ENCODE measurements at places on chromosomes 4 and X. TPM values are rescaled to one million over a fixed set of nuclear protein-coding genes. Genes with fewer than 3 reads are reported as not detected.

DNA sequence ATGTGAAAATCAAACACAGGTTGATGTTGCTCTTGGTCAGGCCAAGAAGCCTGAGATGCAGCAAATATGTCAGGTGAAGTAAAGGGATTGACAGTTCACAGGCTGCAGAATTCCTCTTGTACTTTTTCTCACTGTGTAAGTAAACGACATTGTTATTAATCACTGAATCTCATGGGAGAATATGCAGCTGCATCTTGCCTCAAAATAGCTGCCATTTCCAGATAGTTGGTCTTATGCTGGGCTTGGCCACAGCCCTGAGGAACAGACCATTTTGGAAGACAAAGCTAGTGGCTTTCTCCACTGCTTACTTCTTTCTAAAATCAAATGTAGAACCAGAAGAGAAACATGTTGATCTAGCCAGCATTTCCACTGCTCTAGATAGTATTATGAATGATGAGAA, 403.4 kb upstream of the NR3C2 start:
- no peak for DNase-seq

The SPANXA2 gene
- polyA plus RNA-seq, result not detected

DNA sequence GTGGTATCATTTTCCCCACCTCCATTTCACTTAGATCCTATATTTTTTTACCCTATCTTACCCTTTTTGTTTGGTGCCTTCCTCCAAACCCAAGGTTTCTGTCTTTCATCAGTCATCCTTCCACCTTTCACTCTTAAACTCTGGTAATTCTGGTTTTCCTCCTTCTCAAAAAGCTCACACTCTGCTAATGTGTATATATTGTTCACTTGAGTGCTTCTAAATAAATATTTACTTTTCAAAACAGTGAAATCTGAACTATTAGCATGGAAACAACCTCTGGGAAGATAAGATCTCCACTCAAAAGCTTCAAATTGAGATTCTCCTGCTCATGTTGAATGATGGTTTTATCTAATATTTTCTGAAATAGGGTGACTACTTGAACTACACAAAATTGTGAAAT, 21.5 kb downstream of the XIAP start:
- DNase-seq, result no peak

The CLDN22 gene
- not detected for polyA plus RNA-seq

DNA sequence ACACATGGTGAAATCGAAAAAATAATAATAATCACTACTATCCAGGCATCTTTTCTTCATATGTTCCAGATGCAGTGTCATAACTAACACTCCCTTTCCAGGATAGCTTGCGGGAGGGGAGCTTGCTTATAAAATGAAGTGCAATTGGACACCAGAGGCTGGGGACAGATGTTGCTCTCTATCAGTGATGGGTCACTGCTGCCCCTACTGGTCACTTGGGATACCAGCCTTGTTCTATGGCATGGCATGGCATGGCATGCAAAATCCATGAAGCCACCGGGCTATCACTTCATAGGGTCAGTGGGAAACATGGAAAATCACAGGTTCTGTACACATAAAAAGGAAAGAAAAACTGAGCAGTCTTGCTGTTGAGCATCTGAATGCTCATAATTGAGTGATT, 168.1 kb downstream of the GLRA2 start:
- no peak for DNase-seq

Data from AG04450 (cell line).